Stimulated activated CD4-positive, alpha-beta T cell treated with anti-CD3 and anti-CD28 coated beads, Interleukin-1b, Interleukin-23, amount 100 ng/mL, for 24 hours (primary cell): ENCODE measurements at places on chromosomes 2 and 18.

DNA sequence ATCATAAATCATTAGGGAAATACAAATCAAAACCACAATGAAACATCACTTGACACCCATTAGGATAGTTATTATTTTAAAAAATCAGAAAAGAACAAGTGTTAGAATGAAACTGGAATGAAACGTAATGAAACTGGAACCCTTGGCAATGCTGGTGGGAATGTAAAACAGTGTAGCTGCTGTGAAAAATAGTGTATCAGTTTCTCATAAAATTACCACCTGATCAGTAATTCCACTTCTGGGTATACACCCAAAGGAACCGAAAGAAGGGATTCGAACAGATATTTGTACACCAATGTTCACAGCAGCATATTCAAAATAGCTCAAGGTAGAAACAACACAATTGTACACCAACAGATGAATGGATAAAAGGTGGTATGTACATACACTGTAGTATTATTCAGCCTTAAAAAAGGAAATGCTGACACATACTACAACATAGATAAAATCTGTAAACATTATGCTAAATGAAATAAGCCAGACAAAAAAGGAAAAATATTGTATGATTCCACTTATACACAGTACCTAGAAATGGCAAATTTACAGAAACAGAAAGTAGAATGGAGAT, 27.0 kb downstream of the ROCK1 start:
- DNase-seq = no peak

DNA sequence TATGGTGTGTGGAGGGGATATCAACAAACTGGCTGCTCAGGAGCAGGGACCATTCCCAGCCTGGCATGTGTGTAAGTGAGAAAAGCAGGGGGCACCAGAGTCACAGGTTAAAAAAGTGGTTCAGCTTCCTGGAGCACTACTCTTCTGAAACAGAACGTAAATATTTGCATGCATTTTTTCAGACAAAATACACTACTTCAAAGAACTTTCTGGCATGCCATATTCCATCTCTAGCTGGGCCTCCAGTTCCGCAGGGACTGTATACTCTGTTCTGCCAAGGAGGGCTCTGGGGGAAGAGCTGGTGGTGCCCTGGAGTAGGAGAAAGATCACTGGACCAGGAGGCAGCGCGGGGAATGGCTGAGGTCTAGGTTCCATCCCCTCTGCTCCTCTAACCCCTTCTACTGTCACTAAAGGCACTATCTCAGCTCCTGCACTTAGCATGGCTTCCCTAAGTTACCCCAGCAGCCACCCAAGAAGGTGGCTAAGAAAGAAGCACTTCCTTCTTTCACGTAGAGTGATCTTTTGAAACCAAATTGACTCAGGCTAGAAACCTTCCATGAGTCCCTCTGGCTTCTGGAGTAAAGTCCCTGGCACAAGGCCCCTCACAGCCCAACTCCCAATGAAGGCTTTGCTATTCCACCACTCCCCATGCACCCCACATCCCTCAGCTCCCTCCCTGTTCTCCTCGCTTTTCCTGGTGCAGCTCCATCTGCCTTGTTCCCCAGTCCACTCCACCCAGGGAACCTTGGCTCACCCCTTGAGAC, 57.6 kb upstream of the CABLES1 start:
- DNase-seq = no peak

- no peak for DNase-seq
Measured at GRCh38 chr18:42437001-42437400, 482.0 kb downstream of the PIK3C3 start.

DNA sequence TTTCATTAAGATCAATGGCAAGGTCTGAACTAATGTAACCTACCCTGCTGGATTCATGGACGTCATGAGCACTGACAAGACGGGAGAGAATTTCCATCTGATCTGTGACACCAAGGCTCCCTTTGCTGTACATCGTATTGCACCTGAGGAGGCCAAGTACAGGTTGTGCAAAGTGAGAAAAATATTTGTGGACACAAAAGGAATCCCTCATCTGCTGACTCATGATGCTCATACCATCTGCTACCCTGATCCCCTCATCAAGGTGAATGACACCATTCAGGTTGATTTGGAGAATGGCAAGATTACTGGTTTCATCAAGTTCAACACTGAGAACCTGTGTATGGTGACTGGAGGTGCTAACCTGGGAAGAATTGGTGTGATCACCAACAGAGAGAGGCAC, 82.3 kb upstream of the NDUFV2 start:
- DNase-seq = no peak

- DNase-seq = no peak
Measured at GRCh38 chr2:74286725-74287124, 56.5 kb downstream of the SLC4A5 start.

GRCh38 chr2:215899141-215900074, 113.9 kb downstream of the MREG start:
- no peak for DNase-seq

GRCh38 chr2:191526091-191526490, 151.8 kb upstream of the NABP1 start:
- DNase-seq = no peak

- DNase-seq = no peak
Measured at GRCh38 chr2:217256251-217256650, 396.4 kb upstream of the TNP1 start.

GRCh38 chr2:46984642-46985476, 69.3 kb upstream of the MCFD2 start:
- DNase-seq = peak; percentile 42

DNA sequence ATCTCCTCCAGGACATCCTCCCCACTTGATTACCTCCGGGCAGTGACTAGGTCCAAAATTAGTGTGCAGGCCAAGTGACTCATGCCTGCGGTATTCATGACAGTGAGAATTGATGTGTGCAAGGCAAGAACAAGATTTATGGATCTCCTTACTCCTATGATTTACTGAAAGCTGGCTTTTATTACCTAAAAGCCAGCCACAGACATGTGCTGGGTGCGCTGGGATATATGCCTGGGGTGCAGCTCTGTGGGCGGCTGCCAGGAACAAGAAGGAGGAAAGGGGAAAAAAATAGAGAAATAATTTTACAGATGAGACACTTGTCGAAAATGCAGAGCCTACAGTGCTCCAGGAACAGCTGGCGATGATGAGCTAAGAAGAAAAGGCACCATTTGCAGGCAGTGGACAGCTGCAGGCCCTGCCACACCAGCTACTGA, 359.3 kb downstream of the CMPK2 start:
- DNase-seq = no peak

DNA sequence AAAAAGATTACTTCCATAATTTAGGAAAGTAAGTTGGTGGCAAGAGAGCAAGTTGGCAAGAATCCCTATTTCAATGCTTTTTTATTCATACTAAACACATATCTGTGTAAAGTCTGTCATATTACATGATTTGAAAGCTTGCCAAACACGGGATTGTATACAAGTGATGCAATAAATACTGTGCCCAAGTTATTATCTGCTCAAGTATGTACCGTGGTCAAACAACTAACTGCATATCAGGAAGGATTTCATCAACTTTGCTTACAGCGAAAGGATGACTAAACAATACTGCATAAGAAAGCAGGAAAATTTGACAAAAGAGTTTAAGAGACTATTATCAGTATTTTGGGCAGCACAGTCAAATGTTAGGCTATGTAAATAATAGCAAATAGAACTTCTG, 69.6 kb upstream of the SCN1A start:
- DNase-seq = no peak

DNA sequence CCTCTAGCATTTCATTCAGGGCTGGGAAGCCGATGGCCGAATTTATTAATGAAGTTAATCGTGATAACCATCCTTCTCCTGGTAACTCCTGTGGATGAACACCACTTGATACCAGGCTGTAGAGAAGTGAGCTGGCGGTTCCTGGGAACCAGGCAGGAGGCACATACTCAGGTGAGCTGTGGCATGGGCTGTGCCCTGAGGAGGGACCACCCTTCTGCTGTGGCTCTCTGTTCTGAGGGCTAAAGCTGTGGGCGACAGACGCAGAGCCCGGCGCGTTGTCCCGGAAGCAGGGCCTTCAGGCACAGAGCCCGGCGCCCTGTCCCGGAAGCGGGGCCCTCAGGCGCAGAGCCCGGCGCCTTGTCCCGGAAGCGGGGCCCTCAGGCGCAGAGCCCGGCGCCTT, 462.3 kb upstream of the SALL3 start:
- no peak for DNase-seq

DNA sequence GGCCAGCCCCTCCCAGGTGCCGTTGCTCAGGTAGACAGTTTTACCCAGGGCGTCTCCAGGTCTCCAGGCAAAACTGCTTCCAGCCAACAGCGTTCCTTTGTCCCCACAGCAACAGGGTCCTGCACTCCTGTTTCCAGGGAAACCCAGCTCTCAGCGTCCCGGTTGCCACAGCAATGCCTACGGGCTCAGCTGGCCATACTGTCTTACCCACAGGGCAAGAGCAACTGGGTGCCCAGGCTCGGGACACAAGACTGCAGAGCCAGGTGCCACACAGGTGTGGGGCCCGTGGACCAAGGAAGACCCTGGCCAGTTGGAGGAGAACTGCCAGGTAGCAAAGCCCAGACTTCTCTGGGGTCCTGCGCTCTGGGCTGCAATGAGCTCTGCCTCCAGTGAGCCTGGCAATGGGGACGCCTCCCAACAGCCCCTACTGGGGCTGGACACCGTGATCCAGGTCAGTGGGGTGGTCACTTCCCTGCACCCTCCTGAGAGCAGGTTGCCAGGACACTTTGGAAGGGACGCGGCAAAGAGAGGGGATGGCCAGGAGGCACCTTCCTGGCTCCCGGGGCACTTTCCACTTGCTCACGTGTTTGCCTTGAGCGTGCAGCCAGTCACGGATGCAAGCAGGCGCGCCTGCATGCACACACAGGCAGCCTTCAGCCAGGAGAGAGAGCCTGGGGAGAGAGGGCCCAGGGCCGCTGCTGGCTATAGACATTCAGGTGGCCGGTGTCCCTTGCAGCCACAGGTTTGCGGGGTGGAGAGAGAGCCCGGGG, at the start of gene CROCC2:
CROCC2 (plus strand) TSS at position 196 of the 770 bp plus-strand sequence; CDS start at position 374, 178 bp downstream.
- no peak for DNase-seq

DNA sequence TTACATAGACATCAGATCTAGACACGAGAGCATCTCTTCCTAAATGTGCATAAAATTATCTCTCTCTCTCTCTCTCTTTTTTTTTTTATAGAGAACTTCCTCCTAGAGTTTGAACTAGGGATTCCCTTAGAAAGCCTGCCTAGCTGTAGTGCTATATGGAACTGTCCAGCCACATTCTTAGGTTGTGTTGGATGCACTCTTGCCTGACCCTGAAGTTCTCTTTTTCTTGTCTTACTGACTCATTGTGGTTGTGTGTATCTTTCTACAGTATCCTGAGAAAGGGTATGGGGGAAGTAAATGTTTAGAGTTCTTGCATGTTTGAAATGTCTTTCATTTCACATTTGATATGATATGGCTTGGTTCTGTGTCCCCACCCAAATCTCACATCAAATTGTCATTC, 368.2 kb downstream of the CDH2 start:
- DNase-seq = no peak

DNA sequence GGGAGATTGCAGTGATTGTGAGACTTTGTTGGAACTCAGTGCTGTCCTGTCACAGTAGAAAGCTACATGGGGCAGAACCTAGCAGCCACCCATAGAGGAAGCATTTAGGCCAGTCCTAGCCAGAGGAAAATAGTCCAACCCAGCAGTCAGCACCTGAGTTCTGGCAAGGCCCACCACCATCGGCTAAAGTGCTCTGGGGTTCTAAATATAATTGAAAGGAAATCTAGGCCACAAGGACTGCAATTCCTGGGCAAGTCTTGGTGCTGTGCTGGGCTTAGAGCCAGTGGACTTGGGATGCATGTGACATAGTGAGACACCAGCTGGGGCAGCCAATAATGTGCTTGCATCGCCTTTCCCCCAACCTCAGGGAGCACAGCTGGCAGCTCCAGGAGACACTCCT, 28.9 kb upstream of the ACTR2 start:
- no peak for DNase-seq
